Fibroblast of villous mesenchyme (primary cell): ENCODE measurements at places on chromosomes 1 and 21.
A peak's percentile ranks its signal among the peaks of the same experiment; 100 is the strongest.

DNA sequence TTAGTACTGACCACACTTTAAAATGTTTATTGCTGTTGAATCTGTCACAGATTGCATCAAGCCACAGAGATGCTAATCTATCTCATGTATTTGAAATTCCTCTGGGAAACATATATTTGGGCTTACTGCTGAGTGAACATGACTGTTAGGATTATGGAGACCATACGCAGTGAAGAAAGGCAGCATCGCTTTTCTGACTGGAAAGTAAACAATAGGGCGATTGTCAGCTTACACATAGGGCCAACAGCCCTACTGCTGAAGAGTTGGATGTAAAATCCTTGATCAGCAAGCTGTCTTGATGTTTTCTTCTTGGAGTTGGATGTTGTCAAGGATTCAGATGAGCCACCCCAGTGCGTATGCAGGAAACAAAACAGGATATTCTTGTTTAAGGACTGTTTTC, 368.7 kb upstream of the ADGRL2 start:
- peak; percentile 33 for DNase-seq

GRCh38 chr1:222187566-222188332, 360.2 kb downstream of the HHIPL2 start:
- DNase-seq: no peak

- DNase-seq: peak; percentile 56
Observed at GRCh38 chr1:153612755-153613331, at the start of gene S100A16. Gene S100A16, minus strand, starts transcription at chr1:153613137. Its CDS starts 4,986 bp downstream, at chr1:153608151.

DNA sequence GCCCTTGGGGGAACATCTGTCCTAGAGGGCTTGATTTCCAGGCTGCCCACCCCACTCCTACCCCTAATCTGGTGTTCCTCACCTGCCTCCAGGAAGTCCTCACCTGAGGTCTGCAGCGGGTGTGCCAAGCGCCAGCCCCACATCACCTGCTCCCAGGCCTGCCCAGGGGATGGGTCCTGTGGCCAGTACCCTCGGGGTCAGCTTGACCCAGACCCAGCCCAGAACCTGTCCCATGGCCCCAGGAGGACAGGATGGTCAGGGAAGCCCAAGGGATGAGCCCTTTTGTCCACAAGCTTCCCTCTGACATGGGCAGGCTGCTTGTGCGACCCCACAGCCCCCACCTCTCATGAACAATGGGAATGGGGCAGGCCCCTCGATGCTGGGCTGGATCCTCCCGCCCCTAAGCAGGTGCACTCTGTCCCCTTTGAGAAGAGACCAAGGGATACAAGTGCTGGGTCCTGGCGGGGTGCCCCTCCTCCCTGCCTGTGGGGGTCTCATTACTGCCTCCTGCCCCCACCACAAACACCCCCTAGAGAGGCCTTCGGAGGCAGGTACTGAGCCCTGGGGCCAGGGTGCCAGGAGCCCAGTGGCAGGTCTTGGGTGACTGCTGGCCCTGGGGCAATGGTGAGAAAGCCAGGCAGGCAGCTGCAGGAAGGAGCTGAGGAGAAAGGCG, 3.2 kb downstream of the MIB2 start:
- no peak for DNase-seq

- no peak for DNase-seq
Observed at GRCh38 chr1:232704256-232704655, 74.3 kb upstream of the SIPA1L2 start.

DNA sequence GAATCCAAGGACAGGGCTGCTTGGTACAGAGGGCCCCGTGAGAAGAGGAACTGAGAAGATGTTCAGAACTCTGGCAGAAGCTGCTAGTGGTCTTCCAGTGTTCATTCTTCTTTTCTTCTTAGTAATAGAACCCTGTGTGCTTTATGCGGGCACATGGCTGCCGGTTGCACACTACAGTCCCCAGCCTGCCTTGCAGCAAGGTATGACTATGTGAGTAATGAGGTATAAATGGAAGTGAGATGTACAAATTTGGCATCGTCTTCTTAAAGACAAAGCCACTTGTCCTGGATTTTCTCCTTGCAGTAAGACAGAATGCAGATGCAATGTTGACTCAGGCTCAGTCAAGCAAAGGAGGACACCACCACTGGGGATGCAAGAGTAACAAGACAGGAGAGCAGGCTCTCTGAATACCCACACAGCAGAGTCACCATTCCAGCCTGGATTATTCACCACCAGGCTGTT, 15.0 kb upstream of the ATP1B1 start:
- DNase-seq: no peak

DNA sequence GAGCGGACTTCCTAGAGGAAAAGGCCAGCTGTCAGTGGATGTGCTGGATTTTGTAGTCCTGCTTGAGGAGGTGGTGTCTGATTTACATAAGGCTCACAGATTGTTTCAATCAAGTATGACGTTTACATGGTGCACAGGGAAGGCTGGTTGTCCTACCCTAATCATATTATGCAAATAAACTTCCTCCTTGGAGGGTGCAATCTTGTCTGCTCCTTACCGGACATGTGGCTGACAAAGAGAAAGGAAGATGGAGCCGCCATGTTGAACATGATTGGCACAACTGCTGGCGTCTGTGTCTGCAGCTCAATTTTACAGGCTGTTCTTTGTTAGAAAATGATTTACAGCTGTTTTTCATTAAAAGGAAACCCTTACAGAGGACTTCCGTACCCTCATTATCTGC, 1656.1 kb downstream of the KCNT2 start:
- no peak for DNase-seq

DNA sequence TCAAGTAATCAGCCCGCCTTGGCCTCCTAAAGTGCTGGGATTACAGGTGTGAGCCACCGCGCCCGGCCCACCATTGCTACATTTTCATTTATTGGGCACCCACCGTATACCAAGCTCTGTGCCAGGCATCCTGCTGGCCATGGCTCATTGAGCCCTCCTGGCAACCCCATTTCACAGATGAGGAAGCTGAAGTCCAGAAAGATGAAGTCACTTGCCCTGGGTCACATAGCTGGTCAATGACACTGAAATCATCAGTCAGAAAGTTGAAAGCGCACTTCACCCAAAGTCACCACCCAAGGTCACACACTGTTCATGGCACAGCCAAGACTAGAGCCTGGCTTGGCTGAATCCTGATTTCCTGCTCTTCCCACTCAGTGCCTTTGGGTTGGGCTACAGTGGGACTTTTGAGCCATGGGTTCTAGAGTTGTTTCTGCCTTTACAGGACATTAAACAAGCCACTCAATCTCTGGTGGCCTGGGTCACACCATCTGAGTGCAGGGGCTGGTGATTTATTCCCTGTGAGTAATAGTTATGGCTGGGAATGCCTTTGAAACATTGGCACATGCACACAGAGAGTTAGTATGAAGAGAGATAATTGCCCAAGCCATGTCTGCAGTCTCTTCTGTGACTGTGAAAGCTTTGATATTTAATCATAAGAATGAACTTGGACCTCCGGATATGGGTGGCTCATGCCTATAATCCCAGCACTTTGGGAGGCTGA, 16.0 kb upstream of the ARHGEF10L start:
- DNase-seq: no peak

- DNase-seq: peak; percentile 8
Observed at GRCh38 chr1:231460614-231461013, 38.5 kb upstream of the EGLN1 start.

DNA sequence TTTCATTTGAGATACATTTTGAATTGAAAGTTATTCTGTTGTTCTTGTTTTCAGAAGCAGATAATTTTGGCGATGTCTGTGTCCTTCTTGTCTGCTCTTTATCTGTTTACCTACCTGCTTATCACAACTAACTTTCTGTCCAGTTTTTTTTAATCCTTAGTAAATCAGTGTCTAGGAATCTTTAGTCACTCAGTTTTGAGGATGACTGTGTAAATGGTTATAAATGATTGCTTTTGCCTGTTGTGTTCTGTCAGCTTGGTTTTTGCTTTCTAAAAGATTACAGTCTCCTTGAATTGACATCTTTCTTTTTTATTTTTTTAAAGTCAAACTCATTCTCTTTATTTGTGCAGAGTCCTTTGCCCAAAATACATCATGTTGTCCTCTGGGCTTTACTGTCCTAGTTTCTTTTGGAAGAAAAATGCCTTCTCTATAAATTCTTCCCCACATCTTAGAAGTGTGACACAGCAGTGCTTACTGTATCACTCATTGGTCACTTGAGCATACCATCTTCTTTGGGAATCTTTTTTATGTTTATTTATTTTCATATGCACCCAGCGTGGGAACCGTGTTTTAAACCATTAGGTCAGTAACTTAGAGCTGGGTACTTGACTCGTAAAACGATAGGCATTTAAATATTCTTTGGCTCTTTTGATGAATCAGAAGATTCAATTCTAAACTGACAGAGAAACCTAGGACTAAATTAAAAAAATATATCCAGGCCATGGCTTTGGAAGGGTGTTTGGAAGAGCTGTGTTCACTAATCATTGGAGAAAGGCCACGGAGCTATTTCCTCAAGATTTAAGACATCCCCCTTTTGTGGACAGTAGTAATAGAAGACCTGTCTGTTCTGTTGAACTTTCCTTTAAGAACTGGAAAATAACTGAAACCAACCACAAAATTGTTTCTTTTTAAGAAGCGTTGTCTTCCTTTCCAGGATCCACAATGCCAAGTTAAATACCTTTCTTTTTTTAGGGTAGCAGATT, 20.9 kb downstream of the LAMC1 start:
- peak; percentile 92 for DNase-seq

DNA sequence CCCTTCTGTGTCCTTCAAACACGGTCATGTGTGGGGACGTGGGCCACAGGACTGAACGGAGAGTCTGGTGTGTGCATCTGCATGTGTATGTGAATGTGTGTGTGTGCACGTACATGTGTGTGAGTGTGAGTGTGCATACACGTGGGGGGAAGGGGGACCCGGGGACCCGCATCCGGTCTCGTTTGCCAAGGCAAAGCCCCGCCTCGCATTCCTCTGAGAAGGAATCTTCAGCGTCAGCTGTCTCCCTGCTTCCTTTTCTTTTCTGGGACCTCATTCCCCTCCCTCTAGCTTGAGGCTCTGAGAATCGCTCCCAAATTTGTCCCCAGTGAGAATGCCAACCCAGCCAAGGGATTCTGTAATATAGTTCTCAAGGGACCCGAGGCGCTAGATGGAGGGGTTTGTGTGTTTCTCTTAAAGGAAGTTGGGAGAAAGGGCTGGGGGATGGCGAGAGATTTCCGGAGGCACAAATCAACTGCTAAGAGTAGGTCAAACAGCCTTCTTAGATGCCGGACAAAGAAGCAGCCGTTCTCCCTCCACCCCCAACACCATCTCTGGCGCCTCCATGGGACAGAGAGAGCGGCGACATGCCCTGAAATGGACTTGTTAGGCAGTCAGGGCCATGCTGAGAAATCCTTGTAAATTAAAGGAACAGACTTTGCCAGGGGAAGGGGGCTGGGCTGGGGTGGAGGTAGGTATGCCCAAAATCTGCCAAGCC, 6.6 kb downstream of the IFFO2 start:
- DNase-seq: peak; percentile 51

DNA sequence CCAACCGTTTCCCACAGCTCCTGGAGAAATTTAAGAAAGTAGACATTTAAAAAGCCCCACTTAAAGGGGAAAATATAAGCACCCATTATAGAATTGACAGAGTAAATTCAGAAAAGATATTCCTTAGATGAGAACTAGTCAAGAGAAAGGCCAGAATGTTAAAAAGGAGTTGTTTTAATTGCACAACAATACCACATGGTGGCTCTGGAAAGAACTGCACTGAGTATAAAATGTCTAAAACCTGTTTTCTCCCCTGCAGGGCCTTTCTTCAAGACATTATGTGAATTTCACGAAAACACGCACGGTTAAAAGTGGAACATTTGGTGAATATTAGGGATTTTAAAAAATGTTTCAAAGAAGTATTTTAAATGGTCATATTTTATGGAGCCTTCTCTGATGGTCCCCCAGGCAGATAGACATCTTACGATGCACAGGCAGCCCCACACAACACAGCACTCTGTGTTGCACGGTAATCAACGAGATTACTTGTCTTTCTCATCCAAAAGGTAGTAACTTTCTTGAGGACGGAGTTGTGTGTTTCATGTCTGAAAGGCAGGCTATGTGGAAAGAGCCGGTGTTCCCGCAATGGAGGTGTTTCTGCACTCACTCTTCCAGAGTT, 101.9 kb downstream of the PRRX1 start:
- DNase-seq: peak; percentile 64

DNA sequence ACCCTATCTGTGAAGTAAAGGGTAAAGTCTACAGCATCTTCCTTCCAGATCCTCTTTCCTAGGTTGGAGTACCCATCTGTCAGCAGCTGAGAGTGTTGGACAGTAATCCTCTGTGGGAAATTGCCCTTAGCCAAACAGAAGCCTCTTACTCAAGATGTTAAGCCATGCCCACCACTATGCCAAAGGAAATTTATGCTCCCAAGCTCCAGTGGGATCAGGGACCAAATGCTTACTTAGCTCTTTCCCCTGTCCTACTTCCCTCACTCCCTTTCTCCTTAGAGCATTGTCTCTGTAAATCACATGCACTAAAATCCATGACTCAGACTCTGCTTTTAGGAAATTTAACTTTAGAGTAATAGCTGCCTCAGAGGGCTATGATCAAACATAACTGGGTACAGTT, 254.0 kb downstream of the BRINP2 start:
- DNase-seq: no peak

DNA sequence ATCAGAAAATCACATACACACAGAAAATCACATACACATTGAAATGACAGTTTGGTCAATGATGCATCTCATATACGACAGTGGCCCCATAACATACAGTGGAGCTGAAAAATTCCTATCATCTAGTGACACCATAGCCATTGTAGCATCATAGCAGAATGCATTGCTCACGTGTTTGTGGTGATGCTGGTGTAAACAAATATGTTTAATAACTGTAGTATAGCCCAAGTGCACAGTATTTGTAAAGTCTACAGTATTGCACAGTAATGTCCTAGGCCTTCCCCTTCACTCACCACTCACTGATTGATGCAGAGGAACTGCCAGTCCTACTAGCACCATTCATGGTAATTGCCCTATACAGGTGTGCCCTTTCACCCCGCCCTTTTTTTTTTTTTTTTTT, 30.1 kb upstream of the RUNX1 start:
- no peak for DNase-seq

- DNase-seq: no peak
Observed at GRCh38 chr1:231613419-231614349, 12.9 kb upstream of the DISC1 start.

DNA sequence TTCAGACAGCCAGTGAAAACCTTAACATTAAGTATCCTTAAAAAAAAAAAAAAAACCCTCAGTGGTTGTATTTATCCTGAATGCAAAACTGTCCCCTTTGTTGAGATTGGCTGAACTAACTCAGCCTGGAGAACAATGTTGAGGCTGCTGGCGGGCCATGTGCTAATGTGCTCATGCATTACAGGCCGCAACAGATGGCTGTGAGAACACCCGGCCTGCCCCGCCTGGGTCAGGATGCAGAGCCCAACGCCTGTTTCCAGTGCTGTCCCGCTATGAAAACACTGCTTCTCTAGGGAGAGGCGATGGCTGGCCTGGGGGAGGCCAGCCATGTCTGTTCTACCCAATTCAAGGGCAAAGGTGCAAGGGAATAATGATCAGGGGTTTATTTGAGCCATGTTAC, 13.8 kb downstream of the OLIG2 start:
- no peak for DNase-seq

DNA sequence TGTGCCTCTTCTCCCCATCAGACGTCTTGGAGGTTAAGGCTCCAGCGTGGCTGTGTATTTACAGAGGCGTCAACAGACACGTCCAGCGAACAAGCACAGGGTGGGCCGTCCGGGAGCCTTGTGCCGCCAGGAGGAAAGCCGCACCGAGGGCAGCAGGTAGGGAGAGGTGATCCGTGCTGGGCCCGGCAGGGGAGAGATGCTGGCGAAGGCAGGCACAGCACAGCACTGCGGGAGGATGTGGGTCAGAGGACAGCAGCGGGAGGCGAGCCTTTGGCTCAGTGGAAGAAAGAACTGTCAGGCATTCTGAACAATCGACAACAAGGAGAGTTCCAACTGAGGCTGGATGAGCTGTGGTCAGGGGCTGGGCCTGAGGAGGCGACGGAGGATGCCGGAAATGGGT, 144.1 kb upstream of the TNR start:
- DNase-seq: no peak
